Fibroblast of lung (primary cell): ENCODE measurements at places on chromosomes 2 and 18.

DNA sequence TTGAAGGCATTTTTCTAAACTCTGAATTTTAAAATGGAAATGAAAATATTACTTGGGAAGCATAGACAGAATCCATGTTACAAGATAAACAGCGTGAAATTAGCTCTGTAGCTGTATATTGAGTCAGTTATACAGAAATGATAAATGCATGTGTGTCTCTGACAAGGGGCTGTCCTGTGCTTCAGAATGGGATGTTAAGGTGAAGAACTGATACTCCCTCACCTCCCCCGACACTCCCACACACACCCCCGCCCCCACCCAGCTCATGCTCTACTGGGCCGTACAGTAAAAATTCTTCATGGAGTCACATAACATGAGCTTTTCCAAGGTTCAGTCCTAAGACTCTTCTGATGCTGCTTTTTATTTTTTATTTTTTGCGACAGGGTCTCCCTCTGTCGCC, 869 bp upstream of the THUMPD2 start:
- DNase-seq: no peak

DNA sequence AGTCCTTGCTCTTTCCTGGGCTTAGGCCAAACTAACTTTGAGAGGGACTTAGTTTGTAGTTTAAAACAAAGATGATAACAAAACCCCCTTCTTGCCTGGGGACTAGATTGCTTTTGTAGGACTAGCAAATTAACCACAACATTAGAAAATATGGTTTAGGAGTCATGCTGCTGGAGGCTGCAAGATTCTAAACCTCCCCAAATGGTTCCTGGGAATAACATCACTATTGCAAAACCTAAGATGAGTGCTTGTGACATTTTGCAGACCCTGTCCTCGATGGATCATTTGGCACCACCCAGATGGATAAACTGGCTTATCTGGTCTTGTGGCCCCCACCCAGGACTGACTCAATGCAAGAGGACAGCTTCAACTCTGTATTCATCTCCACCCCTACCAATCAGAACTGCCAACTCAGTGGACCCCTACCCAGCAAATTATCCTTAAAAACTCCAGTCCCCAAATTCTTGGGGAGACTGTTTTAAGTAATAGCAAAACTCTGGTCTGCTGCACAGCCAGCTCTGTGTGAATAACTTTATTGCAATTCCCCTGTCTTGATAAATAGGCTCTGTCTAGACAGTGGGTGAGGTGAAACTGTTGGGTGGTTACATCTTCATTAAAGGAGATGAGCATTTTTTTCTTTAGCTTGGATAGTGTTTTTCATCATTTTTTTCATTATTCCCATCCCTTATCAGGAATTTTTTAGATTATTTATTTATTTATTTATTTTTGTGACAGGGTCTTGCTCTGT, 58.9 kb downstream of the SPTBN1 start:
- DNase-seq: peak; percentile 53

DNA sequence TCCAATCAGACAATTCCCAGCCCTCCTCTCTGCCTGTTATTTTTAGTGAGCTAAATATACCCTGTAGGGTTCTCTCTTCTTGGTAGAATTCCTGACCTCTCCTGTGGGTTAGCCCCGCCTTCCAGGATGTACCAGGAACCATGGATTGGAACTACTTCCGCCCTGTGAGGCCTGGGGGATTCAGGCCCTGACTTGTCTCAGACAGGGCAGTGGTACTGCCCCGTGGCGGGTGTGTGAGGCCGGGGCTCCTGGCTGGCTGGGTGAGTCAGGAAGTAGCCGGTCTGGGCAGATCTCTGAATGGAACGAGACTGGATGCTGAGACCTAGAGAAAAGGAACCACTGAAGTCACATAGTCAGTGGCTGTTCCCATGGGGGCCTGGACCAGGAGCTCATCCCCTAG, 50.5 kb downstream of the DYSF start:
- DNase-seq: no peak

- DNase-seq: no peak
These were observed 296.2 kb upstream of the SPRED2 start for GRCh38 chr2:65728477-65729180.

DNA sequence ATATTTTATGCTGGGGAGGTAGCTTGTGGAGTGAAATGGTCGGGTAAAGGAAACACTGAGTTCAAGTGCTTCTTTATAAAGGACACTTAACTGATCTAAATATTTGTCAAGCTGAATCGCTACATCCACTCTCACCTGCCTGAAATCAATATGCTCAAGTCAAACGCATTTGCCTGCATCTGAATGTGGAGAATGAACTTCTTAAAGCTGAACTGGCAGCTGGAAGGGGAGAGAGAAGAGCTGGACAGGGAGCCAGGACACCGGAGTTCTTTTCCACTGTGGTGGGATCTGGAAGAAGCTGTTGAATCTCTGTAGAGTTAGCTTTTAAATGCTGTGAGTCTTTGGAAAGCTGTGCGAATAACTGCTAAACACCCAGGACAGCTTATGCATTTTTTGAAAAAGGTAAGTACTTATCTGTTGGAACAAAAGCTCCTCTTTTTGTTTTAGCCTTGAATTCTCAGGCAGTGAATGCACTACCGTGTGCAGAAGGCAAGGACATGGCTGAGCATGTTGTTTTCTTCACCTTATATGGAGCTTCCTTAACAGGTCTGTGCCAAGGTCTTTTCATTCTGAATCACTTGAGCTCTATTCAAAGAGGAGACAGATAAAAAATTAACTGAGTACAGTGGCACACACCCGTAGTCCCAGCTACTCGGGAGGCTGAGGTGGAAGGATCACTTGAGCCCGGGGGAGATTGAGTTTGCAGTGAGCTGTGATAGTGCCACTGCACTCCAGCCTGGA, 74.2 kb upstream of the KLF7 start:
- peak; percentile 60 for DNase-seq

- DNase-seq: no peak
These were observed 79.1 kb downstream of the CTIF start for GRCh38 chr18:48617844-48618497.

GRCh38 chr2:236580746-236581355, 11.2 kb downstream of the ACKR3 start:
- DNase-seq: no peak

DNA sequence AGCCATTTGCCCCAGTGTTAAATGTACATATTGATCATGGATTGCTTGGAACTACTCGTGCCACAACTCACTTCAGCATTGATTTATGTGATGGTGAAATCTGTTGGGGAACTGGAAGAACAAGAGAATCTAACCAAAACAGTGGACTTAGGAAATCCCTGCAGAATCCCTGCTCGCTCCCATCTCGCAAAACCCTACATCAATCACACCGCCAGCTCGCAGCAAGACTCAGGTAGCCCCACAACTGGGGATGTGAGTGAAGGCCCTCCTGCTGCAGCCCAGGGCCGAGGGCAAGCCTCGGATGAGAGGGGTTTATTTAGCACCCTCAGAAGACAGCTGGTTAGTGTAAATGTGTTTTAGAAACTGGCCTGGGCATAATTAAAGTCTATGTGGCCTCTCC, 171.6 kb downstream of the ANAPC1 start:
- DNase-seq: no peak

DNA sequence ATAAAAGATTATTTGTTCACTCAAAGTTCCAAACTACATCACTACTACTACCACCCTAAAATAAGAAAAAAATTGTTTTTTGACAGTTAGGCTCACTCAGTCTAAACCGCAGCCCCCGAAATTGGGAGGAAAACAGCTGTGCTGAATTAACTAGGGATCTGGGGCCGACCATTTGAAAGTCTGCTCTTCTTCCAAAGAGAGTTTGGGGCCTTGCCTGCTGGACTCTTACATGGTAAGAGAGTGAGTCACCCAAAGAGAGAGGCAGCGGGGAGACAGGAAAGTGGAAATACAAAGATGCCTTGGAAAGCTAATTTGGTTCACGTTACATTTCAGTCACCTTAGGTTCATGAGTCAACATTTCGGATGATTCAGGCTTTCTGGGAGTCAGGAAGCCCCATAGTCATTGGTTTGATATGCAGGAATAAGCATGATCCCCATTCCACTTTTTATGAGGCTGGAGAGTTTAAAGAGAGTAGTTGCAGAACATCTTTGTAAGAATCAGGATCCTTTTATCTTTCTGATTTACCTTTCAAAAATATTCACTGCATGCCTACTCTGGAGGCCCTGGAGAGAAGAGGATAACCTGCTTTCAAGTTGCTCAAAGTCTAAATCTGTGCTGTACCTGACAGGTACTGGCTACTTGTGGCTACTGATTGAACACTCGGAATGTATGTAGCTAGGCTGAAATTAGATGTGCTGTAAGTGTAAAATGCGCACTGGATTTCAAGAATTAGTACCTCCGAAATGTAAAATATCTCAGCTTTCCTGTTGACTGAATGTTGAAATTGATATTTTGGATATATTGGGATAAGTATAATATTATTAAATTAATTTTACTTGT, 995 bp upstream of the RTN4 start:
- DNase-seq: peak; percentile 99

DNA sequence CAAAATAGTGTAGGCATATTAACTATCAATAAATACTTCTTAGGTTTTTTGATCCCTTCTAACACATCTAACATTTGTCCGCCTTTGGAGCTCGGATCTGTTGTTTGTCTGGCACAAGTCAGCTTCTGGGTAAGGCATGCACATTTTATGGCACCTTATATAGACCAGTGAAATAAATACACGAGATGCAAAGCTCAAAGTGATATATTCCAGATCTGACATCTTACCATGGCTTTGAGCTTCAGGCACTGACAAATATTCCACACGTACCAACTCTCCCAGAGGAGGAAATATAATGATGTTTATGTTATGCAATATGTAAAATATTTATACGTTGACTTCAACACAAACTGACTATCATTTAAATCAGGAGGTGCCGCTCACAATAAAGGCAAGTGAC, 430.1 kb upstream of the SMIM21 start:
- no peak for DNase-seq

- DNase-seq: no peak
These were observed 29.6 kb upstream of the CYBRD1 start for GRCh38 chr2:171492664-171493063.

- DNase-seq: peak; percentile 46
These were observed 488.6 kb upstream of the SMIM21 start for GRCh38 chr18:75915941-75916623.
